ENCODE measurements at places on chromosomes 3 and 15.
A peak's percentile ranks its signal among the peaks of the same experiment; 100 is the strongest.

- peak; percentile 59 for DNase-seq
These were observed 40.1 kb upstream of the TAFA4 start for GRCh38 chr3:68972358-68972979.

DNA sequence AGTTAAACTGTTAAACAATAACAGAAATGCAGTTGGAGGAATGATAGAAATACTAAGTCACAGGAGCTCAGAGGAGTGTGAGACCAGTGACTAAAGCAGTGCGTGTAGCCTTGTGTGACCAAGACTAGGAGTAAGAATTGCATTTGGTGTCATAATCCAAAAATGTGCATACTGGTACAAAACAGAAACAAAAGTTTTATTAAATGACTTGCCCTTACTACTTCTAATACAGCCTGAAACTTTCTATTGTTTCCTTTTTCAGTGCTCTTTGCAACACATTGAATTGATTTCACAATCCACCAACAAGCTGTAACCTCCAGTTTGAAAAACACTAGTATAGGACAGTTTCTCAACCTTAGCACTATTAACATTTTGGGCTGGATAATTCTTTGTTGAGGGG lies 17.1 kb downstream of the SNX1 start:
- DNase-seq = no peak

GRCh38 chr15:78067328-78068228 lies 9.9 kb downstream of the TBC1D2B start:
- DNase-seq = peak; percentile 75

DNA sequence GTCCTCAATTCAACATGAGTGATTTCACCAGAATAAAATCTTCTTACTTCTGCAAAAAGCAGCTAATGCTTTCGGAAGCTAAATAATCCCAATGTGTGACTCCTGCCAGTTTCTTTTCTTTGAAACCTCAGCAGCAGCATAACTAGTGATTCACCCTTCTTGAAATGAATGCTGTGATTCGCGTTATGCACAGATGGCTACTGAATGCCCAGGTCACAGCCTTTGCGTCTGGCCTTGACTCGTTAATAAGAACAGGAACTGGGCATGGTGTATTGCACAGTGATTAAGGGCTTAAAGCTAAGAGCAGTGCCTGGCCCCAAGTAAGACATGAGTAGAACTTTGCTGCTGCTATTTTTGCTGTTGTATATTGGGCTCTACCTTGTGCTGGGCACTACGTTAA lies 19.0 kb downstream of the CGNL1 start:
- DNase-seq = no peak

DNA sequence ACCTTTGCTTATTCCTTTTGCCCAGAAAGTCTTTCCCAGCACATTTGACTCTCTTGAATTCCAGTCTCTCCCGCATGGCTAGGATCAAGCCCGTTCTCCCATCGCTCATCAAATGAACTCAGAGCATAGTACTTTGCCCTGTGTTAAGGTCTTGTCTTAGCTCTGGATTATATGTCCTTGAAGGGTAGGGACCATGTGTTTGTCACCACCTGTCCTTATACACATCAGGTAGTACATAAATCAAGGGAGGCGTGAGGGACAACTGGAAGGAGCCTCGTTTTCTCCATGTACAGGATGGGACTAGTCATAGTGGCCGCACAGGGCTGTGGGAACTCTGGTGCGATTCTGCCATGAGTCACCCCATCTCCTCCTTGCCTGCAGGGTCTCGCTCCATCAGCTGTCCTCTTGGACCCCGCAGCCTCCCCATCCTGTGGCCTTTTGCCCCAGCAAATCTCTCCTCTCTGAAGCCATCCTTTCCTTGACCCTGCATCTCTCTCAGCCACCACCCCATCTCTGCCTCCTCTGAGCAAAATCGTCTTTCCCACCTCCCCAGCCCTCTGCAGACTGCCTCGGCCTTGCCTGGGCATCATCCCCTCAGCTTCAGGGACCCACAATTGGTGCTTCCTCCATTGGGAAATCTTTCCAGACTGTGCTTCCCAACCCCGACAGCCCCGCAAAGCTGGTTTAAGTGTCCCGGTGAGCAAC lies 33.4 kb upstream of the RAB6B start:
- no peak for DNase-seq

DNA sequence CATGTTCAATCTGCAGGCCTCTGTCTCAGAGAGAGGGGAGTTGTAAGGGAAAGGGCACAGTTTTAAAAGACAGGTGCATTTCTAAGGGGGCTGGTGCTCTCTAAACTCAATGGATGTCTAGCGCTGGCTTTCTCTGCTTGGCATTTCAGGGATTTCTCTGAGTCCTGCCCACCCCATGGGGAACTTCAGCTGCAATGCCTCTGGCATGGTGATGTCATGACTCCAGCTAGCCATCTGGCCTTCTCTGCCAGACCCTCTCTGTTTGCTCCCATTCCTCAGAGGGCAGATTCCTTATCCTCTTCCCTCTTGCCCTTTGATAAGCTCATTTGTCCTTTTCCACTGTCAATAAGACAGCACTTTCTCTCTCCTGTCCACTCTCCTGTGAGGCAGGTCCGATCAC lies 40.8 kb downstream of the RPLP1 start:
- DNase-seq = no peak

GRCh38 chr3:171251835-171252234 lies 208.4 kb downstream of the TNIK start:
- no peak for DNase-seq

DNA sequence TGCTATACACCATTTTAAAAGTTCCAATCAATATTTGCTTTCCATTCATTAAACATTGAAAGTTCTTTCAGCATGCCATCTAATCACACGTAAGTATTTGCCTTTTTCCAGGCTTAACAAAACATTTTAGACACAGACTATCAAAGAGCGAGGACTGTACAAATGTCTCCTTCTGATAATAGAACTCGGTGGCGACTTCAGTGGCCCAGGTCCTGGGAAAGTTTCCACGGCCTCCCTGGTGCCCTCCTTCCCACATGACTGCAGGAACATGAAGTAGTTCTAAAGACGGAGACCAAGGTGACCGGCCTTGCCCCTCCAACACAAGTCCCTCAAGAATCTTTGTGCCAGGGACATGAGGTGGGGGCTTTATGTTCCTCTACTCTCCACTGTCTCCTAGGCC lies 174.6 kb upstream of the KBTBD8 start:
- no peak for DNase-seq

DNA sequence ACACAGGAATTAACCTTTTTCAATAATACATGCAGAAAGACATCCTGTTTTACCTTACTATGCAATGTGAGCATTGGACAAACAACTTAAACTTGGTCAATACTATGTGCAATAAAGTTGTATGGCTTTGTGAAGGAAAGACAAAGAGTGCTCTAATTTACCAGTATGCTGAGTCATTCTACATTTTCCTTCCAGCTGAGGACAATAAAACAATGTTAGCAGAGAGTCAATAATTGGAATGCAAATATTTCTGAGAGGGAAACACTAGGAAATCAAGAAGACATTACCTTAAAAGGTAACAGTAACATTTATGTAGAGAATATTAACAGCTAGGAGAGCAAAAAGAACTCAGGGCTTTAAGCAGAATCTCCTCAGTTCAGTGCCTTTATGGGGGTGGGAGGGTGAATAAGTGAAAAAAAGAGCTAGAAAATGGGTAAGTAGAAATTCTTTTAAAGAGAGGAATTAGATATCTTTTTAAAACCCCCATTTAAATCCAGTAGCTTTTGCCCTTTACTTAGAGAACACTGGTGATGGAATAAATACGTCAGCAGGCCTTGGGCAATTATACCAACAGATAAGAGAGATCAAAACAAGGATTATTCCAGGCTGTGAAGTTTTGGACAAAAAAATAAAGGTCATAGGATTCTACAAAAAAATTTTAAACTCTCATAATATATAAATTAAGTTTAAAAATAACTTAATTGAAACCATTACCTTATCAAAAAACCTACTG lies 11.6 kb upstream of the HGD start:
- DNase-seq = no peak

- no peak for DNase-seq
These were observed 81.1 kb downstream of the SLTM start for GRCh38 chr15:58852347-58852746.

- DNase-seq = peak; percentile 39
These were observed 105.1 kb upstream of the SLCO2A1 start for GRCh38 chr3:134134698-134135415.

DNA sequence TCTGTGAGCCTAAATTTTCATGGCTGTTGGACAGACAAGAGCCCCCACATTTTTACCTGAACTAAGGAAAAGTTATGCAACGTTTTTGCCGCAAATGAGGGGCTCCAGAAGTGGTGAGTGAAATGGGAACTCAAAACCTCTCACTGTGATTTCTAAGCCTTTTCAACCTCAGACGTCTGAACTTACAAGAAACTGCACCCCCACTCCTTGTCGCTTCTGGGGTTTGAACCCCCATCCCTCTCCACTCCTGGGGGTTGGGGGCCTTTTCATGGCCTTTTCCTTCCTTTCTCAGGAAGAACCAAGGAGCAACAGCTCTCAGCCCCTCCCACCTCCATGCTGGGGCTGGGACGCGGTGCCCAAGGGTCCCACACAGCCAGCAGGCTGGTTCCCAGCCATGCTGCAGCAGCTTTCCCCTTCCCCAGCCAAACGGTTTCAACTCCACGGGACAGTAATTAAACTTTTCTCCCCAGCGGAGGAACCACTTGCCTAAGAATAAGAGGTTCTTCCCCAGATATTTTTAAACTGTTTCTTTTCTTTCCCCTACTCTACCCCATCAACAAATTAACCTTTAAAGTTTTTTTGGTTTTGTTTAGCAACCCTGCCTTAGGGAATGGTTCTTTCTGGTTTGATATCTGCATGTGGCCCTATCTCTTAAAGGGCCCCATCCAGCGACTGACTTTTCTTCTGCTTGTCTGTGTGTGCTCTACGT lies 387.6 kb upstream of the CBLB start:
- DNase-seq = no peak

GRCh38 chr15:89936051-89936785 lies 23.5 kb upstream of the ARPIN start:
- DNase-seq = no peak

DNA sequence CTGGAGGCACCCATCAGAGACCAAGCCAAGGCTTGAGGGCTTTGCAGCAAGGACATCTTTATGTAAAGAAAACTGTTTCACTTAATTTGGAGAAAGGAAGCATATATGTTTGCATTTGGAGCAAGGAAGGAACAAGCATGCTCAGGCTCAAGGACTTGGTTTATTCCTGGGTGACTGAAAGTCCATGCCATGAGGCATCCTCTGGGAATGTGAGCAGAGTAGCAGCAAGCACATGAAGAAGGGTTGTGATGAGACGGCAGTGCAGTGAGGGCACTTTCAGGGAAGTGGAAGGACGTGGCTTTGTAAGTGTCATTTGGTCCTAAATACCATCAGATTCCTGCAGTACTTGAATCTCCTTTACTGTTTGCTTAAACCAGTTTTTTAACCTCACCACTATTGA lies 26.8 kb downstream of the POLG start:
- no peak for DNase-seq

- DNase-seq = no peak
These were observed 379.0 kb upstream of the TPRG1 start for GRCh38 chr3:188792793-188793192.

GRCh38 chr3:46100812-46101211 lies 73.5 kb upstream of the XCR1 start:
- no peak for DNase-seq

- no peak for DNase-seq
These were observed 2.1 kb upstream of the SPTBN5 start for GRCh38 chr15:41895957-41896356.

DNA sequence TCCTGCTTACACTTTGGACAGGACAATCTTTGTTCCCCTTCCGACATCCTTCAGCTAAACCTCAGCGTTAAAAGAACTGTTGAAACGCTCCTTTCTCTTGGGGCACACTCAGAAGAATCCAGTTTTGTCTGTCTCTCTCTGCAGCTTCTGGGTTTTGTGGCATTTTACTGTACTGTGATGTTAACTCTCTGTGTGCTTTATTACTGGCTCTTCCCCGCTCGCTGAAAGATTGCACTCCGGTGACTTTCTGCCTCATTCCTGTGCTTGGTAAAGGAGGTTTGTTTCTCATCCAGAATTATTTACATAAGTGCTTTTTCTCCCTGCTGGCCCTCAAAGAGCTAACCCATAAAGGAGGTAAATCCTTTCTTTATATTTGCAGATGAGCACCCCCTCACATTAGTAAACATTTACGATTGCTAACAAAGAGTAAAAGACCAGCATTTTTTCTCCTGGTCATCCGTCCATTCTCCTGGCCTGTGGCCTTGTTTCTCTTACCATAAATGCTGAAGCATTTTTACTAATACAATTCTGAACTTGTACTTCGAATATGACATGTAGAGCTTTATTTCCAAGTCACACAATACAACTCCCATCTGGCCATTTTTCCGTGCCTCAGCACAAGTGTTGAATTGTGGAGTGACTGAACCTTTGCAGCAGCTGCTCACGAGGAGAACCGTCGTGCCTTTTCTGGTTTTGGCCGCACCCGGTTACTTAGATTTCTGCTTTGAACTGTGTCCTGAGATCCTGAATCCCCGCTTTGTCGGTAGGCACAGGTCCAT lies 69.3 kb upstream of the RPL35A start:
- no peak for DNase-seq

- DNase-seq = no peak
These were observed 73.2 kb upstream of the SLC4A7 start for GRCh38 chr3:27557411-27557810.

GRCh38 chr3:112519424-112520001 lies 20.2 kb upstream of the BTLA start:
- no peak for DNase-seq

DNA sequence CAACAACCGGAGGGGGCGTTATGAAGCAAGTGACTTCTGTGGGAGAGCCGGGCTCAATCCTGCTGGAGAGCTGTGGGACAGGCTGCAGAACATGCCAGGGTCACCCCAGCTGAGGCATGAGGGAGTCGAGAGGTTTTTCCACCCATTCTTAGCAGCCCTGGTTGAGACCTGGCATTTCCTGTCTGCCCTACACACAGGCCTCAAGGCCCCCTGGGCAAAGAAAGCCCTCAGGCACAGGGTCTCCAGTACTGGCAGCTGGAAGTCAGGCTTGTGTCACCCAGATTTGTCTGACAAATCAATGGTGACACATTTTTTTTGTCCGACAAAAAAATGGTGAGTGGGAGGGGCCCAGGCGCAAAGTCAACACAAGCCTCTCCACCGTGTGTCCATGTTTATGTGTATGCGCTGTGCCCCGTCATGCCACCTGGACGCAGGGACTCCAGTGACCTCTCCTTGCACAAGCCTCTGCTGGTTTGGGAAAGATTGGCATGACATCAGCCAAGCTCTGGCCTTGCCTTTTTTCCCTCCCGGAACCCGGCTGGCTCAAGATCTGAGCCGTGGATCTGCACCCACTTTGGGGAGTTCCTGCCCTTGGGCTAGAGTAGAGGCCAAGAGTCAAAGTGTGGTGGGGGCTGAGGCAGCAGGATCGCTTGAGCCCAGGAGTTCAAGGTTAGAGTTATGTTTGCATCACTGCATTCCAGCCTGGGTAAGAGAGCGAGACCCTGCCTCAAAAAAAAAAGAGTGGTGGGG lies 20.8 kb upstream of the ALAS1 start:
- peak; percentile 21 for DNase-seq

- DNase-seq = no peak
These were observed 240.0 kb downstream of the THRB start for GRCh38 chr3:24254649-24255048.

DNA sequence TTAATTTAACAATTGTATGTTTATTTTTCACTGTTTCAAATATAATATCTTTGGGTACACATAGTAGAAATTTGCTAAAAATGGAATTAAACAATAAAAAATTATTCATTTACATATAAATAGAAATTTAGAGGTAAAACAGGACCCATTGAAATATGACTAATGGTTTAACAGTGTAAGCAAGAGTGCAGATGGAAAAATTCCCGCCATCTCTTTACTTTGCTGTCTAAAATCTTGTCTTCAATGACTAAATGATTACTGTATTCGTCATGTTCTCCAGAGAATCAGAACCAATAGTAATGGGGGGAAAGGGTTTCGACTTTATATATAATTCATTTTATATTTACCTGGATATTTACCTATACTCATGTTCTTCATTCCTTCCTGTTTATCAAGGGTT lies 163.1 kb downstream of the IL1RAP start:
- DNase-seq = no peak
